ENCODE measurements at places on chromosomes 12 and 14.

DNA sequence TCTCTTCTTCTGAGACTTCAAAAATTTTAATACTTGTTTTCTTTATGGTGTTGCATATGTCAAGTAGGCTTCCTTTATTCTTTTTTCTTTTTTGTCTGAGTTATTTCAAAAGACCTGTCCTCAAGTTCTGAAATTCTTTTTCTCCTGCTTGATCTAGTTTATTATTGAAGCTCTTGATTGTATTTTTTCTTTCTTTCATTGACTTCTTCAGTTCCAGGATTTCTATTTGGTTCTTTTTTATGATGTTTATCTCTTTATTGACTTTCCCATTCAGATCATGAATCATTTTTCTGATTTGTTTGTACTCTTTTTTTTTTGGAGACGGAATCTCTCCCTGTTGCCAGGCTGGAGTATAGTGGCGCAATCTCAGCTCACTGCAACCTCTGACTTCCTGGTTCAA is 34.1 kb downstream of the IFT43 start:
- no peak for DNase-seq

DNA sequence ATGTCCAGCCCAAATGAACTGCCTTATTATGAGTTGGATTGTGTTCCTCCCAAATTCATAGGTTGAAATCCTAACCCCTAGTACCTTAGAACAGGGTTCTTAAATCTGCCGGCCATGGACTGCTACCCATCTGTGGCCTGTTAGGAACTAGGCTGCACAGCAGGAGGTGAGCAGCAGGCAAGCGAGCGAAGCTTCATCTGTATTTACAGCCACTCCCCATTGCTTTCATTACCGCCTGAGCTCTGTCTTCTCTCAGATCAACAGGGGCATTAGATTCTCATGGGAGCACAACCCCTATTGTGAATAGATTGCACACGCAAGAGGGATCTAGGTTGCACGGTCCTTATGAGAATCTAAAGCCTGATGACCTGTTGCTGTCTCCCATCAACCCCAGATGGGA is 9.8 kb upstream of the EML5 start:
- DNase-seq = no peak

DNA sequence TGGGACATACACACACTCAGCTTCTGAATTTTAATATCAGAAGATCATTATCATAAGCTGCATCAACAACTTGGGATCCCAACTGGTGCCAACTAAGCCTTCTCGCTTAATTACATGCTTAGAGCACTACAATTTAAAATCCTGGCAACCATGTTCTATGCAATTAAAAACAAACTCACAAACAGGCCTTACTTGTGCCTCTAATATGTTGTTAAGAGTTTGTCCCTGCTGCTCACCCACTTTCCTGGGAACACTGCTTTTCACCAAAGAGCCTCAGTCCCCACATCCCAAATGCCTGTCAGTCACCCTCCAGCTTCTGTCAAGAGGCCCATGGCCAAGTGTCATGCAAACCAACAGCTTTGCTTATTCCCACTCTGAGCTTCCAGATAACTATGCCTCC is 69.7 kb downstream of the TTC9 start:
- no peak for DNase-seq

- no peak for DNase-seq
Observed at GRCh38 chr12:92242907-92243306, 97.3 kb upstream of the BTG1 start.

DNA sequence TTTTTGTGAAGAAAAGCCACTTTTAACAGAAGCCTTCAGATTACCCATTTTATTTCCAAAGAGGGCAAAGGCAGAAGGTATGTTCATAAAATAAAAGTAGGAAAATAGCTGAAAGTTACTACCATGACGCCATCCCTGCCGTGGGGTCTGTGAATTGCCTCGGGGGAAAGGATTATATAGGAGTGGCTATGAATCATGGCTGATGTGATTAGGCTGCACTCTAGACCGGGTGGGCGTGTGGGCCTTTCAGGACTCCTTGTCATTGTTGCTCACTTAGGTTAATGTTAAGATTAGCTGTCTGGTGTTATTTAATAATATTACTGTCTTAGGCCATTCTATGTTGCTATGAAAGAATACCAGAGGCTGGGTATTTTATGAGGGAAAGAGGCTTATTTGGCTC is 195.5 kb downstream of the EGLN3 start:
- peak; percentile 69 for DNase-seq

- no peak for DNase-seq
Observed at GRCh38 chr14:71597955-71598660, 334.1 kb upstream of the RGS6 start.

- no peak for DNase-seq
Observed at GRCh38 chr12:59654061-59654460, 58.2 kb downstream of the SLC16A7 start.

- no peak for DNase-seq
Observed at GRCh38 chr12:1962051-1963020, 41.9 kb downstream of the DCP1B start.

GRCh38 chr14:67987606-67988005 is 168.0 kb downstream of the RAD51B start:
- DNase-seq = no peak

- peak; percentile 85 for DNase-seq
Observed at GRCh38 chr12:65631621-65632111, 192.6 kb upstream of the HMGA2 start.

DNA sequence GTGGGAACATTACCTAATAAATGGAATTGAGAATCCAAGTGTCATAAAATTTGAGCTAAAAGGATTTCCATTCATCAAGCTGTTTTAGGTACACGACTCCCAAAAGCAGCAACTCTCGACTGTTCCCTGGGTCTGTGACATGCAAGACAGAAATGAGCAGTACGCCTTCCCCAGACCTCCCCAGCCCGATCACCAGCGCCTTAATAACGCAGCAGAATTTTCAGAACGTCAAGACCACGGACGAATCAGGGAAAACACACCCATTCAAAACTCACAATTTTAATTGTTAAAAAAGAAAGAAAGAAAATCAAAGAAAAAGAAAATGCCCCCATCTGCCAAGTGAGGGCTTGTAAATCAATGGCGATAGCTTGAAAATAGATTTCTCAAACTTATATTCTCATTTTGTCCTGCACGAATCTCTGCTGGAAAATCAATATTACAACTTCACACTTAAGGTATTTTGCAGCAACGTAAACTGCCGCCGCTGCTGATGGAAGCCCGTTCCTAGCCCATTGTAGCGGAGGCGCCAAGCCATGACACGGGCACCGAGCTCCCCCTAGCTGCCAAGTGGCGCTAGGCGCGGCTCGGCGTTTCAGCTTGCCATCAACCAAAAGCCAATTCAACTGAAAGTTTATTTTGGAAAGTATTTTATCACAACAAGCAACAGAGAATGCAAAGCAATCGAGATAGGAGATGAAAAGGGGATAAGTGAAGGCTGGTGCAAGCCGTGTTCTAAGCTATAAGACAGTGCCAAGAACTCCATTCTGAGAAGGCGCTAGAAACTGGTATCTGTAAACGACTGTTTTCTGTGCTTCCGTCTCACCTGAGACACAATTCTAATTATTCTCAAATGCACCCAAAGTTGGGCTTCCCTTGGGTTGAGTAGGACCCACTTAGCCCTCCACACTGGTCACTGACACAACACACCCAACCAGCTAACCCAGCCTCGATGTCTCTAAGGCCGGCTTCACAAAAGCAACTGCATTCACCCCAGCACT is 5.5 kb downstream of the BCL11B start:
- DNase-seq = peak; percentile 21

DNA sequence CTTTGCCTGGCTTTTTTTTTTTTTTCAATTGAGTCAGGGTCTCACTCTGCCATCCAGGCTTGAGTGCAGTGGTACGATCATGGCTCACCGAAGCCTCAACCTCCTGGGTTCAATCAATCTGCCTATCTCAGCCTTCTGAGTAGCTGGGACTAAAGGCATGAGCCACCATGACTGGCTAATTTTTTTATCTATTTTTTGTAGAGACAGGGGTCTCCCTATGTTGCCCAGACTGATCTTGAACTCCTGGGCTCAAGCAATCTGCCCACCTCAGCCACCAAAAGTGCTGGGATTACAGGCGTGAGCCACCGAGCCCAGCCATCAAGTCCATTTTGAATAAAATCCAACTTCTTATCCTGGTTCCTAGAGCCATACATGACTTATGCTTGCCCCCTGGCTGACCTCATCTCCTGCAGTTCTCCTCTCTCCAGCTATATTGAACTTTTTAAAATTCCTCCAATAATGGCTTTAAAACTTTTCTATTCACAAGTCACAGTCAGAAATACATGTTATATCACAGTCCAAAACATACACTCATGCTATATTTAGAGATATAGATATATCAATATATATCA is 10.4 kb upstream of the RND1 start:
- no peak for DNase-seq

DNA sequence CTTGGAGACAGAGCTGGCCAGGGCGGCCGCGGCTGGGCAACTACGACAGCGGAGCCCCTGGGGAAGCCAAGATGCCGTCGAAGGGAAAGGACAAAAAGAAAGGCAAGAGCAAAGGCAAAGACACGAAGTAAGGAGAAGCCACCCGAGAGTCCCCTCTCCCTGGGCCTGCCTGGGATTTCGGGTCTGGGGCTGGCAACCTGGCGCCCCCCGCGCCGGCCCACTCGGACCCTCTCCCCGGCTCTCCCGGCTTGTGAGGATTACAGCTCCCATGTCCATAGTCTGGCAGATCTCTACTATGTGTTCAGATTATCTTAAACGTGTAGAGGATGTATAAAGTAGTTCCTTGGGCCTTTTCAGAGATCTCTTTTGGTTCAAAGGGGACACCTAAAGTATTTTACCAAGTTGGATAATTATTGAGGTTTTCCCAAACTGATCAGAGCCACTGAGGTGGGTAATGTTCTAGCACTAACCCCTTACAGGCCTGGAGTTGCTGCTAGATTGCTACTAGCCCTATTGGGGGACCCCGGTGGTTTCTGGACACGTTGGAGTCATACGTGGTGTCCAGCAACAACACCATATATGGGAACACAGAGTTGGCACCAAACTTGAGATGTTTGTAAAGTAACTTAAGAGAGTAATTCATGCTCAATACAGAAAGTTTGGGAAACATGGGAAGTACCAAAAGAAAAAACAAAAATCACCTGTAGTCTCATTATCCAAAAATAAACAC is 424 bp downstream of the BBOF1 start:
- peak; percentile 18 for DNase-seq

DNA sequence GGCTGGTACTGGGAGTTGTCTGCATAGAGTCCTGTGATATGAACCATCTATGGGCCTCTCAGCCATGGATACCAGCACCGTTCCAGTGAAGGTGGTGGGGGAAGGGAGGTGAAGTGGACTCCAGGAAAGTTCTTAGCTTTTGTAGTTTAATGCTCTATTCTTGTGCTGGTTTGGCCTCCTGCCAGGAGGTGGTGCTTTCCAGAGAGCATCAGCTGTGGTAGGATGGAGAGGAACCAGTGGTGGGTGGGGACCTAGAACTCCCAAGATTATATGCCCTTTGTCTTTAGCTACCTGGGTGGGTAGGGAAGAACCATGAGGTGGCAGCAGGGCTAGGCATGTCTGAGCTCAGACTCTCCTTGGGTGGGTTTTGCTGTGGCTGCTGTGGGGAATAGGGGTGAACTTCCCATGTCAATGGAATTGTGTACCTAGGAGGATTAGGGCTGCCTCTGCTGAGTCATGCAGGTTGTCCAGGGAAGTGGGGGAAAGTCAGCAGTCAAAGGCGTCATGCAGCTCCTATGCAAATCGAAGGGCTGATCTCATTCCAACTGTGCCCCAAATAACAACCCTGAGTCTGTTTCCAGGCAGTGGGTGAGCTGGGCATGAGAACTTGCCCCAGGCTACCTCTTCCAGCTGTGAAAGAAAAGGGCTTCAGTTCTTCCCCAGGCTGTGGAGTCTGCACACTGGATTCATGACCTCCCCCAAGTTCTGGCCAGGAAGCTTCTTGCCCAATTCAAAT is 14.2 kb downstream of the GZMH start:
- no peak for DNase-seq

GRCh38 chr12:114302606-114303315 is 103.2 kb downstream of the TBX5 start:
- no peak for DNase-seq

DNA sequence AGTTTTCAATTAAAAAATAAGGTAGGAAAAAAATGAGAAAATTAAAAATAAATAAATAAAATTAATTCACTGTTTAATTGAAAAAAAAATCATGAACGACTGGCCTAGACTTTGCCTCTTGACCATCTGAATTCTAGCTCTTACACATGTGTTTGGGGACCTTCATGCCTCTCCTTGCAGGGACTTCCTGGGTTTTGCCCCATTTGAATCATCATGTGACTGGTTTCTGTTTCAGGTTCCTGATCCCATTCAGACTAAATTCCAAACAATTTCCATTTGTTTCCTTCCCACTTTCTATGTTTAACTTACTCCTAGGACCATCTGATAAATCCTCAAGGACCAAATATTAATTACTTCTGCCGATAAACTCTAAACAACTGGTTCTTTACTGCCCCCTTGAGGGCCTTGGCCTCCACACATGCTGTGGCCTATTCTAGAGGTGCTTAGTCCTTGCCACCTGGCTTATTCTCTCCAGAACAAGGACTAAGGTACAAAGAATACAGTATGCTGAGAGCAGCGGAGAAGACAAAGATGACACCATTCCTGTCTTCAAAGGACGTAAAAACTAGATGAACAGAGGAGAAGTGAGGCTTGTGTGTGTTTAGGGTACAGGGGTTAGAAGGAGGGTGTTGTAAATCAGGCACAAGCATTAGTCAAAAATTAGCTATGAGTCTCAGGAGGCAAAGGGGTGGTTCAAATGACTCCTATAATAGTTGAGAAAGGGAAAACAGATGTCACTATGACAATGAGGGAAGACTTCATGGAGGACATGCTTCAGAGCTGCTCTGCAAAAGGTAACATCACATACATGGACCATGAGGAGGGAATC is 125.8 kb upstream of the AVPR1A start:
- no peak for DNase-seq

DNA sequence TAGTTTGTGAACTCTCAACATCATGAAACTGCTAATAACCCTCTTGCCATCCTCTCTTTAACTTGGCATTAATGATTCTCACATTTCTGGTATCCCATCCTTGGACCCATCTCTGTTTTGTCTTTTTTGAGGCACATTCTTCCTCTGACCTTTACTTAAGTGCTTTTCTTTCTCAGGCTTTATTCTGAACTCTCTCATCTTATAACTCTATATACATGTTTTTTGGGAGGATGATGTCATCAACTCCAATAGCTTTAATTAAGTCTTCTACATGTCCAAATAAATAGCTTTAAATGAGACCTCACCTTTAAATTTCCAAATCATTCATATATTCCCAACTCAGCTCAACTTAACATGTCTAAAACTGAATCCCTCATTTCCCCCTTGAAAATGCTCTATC is 88.4 kb downstream of the PPFIA2 start:
- no peak for DNase-seq

DNA sequence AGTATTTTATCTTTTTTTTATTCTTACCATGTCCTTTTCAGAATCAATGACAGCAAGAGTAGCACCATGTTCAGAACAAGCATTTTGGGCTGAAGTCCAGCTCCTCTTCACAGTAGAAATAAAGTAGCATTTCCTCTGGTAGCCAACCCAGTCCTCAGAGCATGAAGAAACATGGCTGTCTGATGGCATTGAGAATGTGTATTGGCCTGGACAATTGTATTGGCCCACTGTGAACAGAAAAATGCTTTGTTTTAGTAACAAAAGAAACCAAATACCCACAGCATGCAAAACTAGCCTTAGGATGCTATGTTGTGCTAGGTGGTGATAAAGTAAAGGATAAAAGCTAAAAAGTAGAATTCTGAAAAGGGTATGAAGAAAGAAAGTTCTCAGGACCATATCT is 5.7 kb downstream of the CD69 start:
- no peak for DNase-seq

GRCh38 chr12:5246196-5246595 is 185.7 kb upstream of the NTF3 start:
- no peak for DNase-seq

GRCh38 chr14:60915781-60916180 is 65.1 kb downstream of the TRMT5 start:
- DNase-seq = no peak
